ENCODE measurements at places on chromosomes 16 and 17. TPM values are rescaled to one million over a fixed set of nuclear protein-coding genes. Genes with fewer than 3 reads are reported as not detected.
A peak's percentile ranks its signal among the peaks of the same experiment; 100 is the strongest.

IRF8 gene
- total RNA-seq: not detected

YBX2 gene
- 0.15 TPM for total RNA-seq

DNA sequence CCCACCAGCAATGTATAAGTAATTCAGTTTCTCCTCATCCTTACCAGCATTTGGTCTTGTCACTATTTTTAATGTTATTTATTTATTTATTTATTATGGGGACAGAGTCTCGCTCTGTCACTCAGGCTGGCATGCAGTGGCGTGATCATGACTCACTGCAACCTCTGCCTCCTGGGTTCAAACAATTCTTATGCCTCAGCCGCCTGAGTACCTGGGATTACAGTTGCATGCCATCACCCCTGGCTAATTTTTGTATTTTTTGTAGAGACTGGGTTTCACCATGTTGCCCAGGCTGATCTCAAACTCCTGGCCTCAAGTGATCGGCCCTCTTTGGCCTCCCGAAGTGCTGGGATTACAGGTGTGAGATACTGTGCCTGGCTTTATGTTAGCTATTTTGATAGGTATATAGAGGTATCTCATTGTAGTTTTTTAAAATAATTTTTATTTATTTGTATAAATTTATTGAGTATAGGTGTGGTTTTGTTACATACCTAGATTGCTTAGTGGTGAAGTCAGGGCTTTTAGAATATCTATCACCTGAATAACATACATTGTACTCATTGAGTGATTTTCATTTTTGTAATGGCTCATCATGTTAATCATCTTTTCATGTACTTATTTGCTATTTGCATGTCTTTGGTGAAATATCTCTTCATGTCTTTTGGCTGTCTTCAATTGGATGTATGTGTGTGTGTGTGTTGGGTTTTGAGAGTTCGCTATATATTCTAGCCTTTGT lies 53.3 kb downstream of the TANC2 start:
- DNase-seq: no peak

DNA sequence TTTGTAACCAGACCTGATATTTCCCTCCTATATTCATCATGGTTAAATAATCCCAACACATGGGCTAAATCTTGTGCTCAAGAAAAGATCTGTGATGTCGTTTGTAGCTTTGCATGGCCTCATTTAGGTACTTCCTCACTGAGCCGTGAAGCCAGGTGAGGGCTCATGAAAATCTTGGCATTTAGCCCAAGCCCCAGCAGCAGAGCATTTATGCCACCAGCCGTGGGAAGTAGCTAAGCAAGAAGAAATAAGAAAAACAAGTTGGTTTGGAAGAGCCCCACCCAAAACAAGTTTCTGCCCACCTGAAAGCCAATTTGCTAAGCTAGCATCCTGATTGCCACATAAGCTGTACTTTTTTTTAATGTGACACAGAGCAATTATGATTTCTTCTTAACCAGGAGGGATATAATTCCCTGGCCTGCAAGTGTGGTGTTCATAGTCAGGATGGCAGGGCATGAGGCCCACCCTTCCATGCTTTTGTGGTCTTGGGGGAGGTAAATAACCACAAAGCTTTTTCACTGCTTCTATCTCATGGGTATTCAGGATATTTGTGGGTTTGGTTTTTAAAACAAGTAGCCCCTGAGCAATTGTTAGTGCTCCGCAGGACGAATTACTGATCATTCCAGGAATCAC lies 10.5 kb downstream of the TMIGD1 start:
- DNase-seq: peak; percentile 37

- DNase-seq: no peak
Measured at GRCh38 chr17:56779322-56779721, 54.4 kb downstream of the C17orf67 start.

GRCh38 chr16:81451753-81452680 lies 7.4 kb downstream of the CMIP start:
- no peak for DNase-seq

DNA sequence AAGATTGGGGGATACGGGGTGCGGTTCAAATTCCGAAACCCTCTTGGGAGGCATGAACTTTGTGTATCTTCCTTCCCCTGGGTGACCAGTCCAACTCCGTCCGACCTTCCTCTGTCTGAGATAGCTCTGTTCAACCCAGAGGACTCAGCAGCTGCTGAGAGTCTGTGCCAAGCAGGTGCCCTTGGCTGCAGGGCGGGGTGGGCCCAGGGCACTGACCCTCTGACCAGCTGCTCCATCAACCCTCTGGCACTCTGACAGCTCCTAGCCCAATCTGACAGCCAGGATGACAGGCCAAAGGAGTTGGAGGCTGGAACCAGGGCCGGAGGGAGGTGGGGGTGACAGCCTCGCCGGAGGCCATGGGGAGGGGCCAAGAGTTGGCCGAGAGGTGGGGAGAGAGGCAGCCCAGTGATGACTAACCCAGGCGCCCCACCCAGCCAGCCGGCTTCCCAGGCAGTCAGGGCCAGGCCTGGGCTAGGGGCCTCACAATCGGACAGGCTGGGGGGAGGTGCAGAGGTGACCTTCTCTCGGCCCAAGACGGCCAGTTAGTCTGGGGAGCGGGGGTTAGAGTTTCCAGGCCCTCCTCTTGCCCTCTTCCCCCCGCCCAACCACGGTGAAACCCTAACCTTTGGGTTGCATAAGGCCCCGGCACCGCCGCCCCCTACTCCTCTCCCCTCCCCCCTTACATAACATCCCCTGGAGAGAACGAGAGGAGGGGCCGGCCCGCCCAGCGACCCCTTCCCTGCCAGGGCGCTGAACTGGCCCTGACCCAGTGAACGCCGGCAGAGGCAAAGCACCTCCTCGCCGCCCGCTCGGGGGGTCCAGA lies 5.0 kb upstream of the TLCD2 start:
- peak; percentile 95 for DNase-seq

DNA sequence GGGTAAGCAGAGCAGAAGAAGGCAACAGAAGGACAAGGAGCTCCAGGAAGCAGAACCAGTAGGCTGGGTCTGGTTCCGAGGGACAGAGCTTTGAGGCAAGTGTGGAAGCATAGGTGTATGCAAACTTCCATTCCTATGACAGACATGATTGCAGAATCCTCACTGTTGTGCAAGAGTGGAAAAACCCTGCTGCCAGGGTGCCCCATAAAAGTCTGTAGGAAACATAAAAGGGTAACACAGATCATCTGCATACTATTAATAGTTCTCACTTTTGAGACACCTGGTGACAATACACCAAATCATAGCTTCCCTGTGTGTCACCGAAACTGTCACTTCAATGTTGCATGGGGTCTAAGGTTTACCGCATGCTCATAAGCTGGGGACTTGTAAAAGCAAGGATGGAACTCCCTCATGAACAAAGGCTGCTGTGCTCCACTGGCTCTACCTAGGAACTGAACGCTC lies 39.7 kb downstream of the ARHGAP17 start:
- DNase-seq: no peak

GRCh38 chr17:79202480-79202879 lies 127.9 kb downstream of the ENGASE start:
- peak; percentile 38 for DNase-seq
